ENCODE measurements at places on chromosomes 7 and 10.

- DNase-seq: no peak
Measured at GRCh38 chr10:124575107-124576035, 113.7 kb downstream of the LHPP start.

DNA sequence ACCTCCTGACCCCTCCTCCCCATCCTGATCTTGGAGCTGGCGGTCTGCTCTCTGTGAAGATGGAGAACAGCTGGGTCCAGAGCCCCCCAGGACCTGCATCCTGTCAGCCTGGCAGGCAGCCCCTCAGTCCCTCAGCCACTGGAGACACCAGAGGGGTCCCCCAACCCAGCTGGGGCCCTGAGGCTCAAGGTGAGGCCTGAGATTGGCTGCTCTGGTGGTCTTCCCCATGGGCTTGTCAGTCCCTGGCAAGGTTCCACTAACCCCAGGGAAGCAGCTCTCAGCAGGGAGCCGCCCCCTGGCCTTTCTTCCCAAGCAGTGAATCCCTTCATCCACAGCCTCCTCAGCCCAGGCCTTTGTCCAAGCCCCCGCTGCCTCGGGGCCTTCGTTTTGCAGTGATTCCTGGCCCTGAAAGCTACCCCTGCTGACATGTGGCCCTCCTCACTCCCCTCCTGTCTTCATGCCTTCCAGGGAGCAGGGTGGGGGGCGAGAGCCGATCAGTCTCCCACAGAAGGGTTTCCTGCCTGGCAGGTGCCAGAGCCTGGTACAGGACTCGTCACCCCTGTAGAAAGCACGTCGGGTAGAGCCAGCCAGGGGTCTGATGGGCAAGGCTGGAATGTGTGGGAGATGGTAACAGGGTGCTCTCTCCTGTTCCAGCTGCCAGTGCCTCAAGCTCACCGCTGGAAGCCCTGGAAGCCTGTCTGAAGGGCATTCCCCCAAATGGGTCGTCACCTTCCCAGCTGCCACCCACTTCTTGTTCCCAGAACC lies 48.5 kb downstream of the ZNF467 start:
- no peak for DNase-seq

DNA sequence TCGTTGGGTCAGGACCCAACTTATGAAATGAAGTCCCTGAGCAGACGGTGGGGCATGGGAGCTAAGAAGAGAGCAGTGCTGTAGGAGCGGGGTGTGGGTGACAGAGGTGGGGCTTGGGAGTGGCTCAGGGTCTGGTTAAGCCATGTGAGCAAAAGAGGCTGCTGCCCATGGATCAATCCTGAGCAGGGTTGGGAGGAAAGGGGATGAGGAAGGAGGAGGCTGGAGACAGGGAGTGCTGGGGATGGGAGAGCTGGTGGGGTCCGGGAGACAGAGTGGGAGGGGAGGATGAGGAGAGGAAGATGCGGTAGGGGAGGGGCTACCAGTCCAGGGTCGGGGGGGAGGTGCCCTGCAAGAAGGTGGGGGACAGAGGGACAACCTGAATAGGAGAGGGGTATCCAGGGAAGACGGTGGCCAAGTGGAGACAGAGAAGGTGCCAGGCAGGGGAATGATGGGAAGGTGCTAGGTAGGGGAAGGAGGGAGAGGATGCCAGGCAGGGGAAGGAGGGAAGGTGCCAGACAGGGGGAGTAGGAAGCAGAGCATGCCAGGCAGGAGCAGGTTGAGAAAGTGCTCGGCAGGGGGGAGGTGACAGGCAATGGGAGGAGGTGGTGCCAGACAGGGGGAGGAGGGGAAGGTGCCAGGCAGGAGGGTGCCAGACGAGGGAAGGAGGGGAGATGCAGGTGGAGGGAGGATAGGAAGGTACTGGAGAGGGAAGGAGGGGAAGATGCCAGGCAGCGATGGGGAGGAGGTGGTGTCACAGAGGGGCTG lies 27.5 kb upstream of the SMARCD3 start:
- no peak for DNase-seq

DNA sequence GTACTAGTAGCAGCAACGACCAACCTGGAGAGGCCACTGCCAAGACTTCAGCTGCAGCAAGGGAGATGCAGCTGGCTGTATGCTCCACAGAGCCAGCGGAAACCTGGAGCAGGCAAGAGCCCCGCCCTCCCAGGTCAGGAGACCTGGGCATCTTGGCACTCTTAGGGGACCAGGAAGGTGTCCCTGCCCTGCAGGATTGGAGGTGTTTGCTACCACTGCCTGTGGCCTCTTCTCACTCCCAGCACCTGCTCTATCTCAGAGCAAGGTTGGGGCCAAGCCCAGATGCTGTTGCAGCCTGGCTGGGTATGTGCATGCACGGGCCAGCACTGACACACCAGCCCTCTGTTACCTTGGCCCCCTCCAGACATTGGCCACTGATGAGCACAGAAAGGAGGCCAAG lies 1512.8 kb downstream of the REEP3 start:
- DNase-seq: no peak

DNA sequence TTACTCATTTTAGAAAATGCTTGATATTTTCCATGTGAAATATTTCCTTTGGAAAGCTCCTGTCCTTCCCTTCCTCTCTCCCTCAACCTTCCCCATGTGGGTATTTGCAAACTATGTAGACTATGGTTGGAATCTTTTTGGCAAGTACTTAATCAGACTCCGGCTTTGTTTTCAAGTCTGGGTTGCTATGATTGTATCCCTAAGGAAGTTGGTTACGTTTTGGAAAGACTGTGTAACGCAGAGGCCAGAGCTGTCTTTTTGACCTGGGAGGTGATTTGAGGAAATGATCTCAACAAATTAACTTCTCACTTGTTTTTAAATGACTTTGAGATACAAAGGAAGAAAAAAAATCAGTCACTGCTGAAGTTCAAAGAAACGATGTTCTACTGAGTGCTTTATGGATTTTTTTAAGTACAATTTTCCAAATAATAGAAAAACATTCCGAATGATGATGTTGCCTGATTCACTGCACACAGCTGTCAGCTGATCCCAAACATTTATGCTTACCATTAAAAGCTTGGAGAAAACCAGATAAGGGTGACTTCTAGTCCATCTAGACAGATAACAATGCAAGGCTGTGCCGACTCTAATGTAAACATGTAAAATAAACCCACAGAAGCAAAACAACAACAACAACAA lies 145.5 kb upstream of the CELF2 start:
- DNase-seq: no peak

DNA sequence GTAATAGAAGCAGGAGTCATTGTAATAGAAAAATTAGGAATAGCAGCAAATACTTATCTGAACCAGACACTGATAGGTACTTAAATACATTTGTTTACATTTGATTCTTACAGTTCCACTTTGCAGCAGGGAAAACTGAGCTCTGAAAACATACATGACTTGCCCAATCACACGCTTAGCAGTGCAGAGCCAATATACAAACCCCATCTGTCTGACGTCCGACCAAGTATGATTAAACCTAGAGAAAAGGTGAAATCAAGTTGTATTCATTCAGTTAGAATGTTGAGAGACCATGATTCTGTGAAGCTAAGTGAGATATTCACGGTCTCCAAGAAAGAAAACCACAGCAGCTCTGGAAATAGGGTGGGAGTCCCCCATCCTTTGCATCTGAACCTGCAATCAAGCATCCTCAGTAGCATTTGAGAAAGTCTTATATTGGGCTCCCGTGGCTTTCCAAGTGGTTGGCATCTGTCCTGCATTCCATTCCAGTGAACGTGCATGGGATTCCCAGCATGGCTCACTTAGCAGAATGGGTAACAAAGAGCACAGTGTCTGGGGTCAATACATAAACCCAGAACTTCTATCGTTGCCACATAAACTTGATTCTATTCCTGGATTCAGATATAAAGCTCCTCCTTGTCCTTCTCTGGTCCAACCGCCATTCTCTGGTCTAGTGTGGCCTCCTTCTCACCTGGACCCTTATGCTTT lies 148.7 kb upstream of the RSU1 start:
- DNase-seq: no peak

- DNase-seq: no peak
Measured at GRCh38 chr10:42995537-42995936, 81.3 kb upstream of the RET start.

GRCh38 chr10:45008524-45009161 lies 7.9 kb downstream of the ZNF22 start:
- DNase-seq: peak; percentile 11

- DNase-seq: no peak
Measured at GRCh38 chr7:39919646-39920045, 30.4 kb upstream of the CDK13 start.

GRCh38 chr10:44233561-44234482 lies 151.1 kb downstream of the CXCL12 start:
- DNase-seq: no peak

DNA sequence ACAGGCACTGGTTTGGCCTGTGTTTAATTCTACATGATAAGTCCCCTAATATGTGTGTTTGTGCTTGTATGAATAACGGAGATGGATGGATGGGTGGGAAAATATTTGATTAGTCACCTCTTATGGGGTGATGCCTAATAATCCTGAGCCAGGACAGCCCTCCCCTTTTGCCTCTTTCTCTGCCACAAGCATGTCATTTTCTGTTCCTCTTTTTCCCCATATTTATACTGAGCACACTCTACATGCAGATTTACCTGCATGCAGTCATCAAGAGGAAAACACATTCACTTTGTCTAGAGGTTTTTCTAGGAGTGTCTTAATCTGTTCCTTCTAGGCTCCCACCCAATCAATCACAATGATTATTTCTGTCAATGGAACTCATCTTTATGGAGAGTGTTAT lies 111.6 kb upstream of the TBX20 start:
- DNase-seq: no peak

Measured in NCI-H2029 (cell line).